ENCODE measurements at places on chromosomes 16 and 17. TPM values are rescaled to one million over a fixed set of nuclear protein-coding genes. Genes with fewer than 3 reads are reported as not detected.

DNA sequence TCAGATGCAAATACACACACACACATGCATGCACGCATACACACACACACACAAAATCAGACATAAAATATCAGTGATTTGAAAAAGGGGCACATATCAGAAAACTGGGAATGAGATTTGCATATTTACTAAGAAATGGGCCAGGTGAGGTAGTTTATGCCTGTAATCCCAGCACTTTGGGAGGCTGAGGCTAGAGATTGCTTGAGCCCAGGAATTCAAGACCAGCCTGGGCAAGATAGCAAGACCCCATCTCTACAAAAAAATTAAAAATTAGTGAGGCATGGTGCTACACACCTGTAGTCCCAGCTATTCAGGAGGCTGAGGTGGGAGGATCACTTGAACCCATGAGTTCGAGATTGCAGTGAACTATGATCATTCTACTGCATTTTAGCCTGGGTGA is 22.4 kb upstream of the PNPO start:
- H3K4me1 ChIP-seq: peaks cover 14% of the 10 kb centered on the region
- H3K4me3 ChIP-seq: no peak overlapping the region
- no peak overlapping the region for H3K27ac ChIP-seq
- H3K36me3 ChIP-seq: no peaks in the 10 kb centered on the region

Gene HS3ST4
- 3.4 TPM for total RNA-seq

Gene SLC6A2
- 0.15 TPM for total RNA-seq

Gene APOBR
- total RNA-seq: 2.9 TPM

- no peaks in the 10 kb centered on the region for H3K27me3 ChIP-seq
- no peak overlapping the region for H3K4me3 ChIP-seq
- H3K27ac ChIP-seq: no peak overlapping the region
- no peak for DNase-seq
- H3K4me1 ChIP-seq: no peaks in the 10 kb centered on the region
These were observed 3.8 kb upstream of the EXOSC6 start for GRCh38 chr16:70255574-70255973.

DNA sequence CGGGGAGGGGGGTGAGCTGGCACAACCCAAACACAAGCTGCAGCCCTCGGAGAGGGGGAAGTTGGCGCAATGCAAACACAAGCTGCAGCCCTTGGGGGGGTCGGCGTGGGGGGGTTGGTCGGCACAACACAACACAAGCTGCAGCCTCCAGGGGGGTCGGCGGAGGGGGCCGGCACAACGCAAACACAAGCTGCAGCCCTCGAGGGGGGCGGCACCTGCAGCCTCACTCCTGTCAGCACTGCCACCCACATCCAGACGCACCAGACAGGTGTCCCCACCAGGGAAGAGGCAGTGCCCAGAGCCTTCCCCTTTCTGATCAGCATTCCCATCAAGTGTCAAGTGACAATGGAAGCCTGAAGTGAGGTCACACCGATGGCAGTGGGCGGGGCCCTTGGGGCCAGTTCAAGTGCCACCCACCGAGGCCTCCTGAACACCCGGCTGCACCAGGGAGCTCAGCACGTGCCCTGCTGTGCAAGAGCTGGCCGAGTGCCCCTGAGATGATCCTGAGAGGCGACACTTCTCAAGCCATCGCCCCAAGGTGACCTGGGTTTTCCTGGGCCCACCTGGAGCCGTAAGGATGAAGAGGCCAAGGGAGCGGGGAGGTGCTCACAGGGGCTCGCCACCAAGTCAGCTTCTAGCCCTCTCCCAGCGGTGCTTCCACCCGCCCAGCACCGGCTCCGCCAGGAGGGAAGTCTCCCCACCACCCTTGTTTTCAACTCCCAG is 59.3 kb downstream of the KLHDC4 start:
- H3K27me3 ChIP-seq: no peaks in the 10 kb centered on the region
- H3K27ac ChIP-seq: no peak overlapping the region
- H3K4me3 ChIP-seq: no peak overlapping the region

- H3K27ac ChIP-seq: no peak overlapping the region
- H3K36me3 ChIP-seq: no peaks in the 10 kb centered on the region
- H3K4me3 ChIP-seq: no peak overlapping the region
- H3K27me3 ChIP-seq: no peaks in the 10 kb centered on the region
- H3K4me1 ChIP-seq: no peaks in the 10 kb centered on the region
These were observed 78.8 kb downstream of the CCDC182 start for GRCh38 chr17:57666201-57666870.

Gene PDK2
- 28.2 TPM for total RNA-seq

- H3K27me3 ChIP-seq: no peaks in the 10 kb centered on the region
- no peak for DNase-seq
- H3K4me3 ChIP-seq: no peak overlapping the region
- no peak overlapping the region for H3K27ac ChIP-seq
- H3K4me1 ChIP-seq: no peaks in the 10 kb centered on the region
- H3K36me3 ChIP-seq: peaks cover 6% of the 10 kb centered on the region
These were observed 5.9 kb upstream of the MYO15A start for GRCh38 chr17:18102640-18103039.

DNA sequence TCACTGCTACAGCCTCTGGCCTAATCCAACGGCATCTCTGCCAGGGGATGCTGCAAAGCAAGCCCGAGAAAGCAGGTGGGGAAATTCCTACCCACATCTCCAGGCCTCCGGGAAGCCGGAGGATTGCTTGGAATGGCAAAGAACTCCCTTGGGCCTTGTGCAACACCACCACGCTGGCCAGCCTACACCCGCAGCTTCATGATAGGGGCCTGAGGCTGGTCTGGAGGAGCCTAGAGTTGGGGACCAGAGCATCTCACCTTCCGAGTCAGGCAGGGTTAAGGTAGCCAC is 20.3 kb downstream of the GGA3 start:
- no peaks in the 10 kb centered on the region for H3K27me3 ChIP-seq
- no peaks in the 10 kb centered on the region for H3K4me1 ChIP-seq
- DNase-seq: no peak
- peak overlapping the region; percentile 32 for H3K27ac ChIP-seq
- H3K4me3 ChIP-seq: no peak overlapping the region

DNA sequence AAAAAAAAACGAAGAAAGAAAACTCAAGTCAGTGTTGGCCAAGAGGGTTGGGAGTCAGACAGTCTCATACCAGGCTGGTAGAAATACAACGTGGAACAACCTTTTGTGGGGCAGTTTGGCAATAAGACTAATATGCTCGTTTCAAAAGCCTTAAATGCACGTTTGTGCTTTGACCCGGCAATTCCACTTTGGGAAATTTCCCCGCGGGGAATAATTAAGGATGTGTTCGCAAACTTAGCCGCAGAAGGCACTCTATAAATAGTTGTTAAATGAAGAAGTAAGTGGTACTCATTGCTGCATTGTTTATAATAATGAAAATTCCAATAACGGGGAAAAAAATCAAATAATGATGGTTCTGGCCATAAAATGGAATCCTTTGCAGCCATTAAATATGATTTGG is 664.8 kb upstream of the EEF2KMT start:
- no peaks in the 10 kb centered on the region for H3K4me1 ChIP-seq
- H3K27ac ChIP-seq: no peak overlapping the region
- H3K36me3 ChIP-seq: no peaks in the 10 kb centered on the region

DNA sequence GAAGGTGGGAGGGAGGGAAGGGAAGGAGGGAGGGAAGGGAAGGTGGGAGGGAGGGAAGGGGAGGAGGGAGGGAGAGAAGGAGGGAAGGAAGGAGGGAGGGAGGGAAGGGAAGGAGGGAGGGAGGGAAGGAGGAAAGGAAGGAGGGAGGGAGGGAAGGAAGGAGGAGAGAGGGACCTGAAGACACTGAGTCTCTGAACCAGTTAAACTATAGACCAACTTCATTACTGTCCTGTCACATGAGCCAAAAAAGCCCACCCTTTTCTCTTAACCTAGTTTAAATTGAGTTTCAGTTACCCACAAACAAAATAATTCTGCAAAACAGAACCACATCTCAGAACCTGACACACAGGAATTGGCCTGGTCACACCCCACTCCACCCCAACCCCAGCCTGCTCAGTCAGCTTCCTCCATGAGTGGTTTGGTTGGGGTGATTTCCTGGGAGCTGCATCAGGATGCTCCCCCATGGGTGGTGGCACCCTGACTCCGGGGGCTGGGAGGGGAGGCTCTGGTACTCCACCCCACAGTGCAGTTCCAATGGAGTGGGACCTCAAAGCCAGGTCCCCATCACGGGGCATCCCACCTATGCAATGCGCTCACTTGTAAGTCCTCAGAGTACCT is 4.7 kb upstream of the PRR29 start:
- no peak overlapping the region for H3K4me3 ChIP-seq
- no peak overlapping the region for H3K27ac ChIP-seq
- H3K36me3 ChIP-seq: no peaks in the 10 kb centered on the region
- H3K27me3 ChIP-seq: no peaks in the 10 kb centered on the region
- peaks cover 9% of the 10 kb centered on the region for H3K4me1 ChIP-seq

GRCh38 chr16:57735755-57736418 is at the start of gene KATNB1:
Gene KATNB1 (plus strand): TSS chr16:57735770. CDS start chr16:57737244, 1,474 bp downstream.
- H3K4me3 ChIP-seq: peak within 1 kb of the TSS; percentile 67
- H3K27me3 ChIP-seq: no peaks in the 10 kb centered on the region
- H3K27ac ChIP-seq: peak within 1 kb of the TSS; percentile 87
- H3K4me1 ChIP-seq: peaks cover 5% of the 10 kb centered on the region

Gene HOXB9
- total RNA-seq: 0.44 TPM

DNA sequence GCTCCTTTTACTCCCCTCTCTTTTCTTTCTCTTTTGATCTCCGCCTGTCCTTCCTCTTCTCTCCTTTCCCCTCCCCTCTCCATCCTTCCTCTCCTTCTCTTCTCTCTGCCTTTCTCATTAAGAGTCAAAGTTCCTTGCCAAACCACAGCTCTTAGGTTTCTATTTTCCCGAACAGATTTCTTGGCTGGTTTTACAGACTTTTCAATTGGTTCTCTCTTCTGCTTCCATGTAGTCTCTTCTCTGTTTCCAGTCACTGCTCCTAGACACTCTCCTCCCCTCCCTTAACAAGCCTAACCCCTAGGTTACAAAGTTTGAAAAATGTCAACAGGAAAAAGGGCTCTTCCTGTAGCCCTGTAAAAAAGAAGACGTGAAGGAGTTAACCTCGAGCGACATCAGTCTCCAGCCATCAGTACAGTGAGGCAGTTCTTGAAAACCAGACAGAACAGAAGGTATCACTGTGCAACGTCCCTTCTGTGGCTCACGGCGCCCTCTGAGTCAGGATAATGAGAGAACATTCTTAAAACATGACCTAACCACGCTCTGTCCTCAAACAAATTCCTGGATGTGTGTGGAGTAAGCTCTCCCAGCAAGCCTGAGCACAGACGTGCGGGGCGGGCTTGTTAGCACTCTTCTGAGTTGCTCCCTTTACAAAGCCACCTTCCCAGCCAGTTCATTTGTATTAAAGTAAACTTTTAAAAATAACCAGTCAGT is 11.6 kb upstream of the MARCHF10 start:
- H3K27me3 ChIP-seq: no peaks in the 10 kb centered on the region
- peak overlapping the region; percentile 80 for H3K27ac ChIP-seq
- H3K4me1 ChIP-seq: no peaks in the 10 kb centered on the region

DNA sequence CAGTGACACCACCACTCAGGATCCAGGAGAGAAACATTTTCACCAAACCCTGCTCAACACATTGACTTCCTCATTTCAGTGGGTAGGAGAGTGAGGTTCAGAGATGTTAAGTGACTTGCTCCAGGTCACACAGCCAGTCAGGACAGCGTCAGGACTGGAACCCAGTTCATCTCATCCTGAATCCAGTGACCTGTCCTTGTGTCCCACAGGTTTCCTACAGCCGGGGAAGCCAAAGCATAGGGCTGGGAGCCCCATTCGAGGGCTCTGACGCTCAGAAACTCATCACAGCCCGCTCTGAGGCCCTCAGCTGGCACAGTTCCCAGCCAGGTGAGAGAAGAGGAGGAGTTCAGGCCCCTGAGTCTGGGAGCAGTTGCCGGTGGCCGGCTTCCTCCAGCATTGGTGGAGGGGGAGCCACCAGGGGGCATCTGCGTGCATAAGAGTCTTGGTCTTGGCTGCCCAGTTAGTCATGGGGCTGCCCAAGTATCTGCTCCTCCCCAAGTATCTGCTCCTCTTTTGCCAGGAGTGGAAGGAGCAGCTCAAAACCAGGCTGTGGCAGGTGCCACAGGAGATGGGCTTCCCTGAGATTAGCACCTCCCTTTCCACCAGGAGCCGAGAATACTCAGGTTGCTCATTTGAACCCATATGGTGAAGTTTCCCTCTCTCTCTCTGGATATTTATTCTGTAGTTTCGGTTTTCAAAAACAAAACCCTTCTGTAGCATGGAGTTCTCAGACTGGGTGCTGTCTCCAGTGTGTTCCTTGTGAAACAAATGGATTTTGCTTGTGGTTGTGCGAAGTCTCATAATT is 56.0 kb downstream of the TNFRSF13B start:
- no peaks in the 10 kb centered on the region for H3K36me3 ChIP-seq
- H3K27ac ChIP-seq: no peak overlapping the region
- no peak overlapping the region for H3K4me3 ChIP-seq
- no peaks in the 10 kb centered on the region for H3K27me3 ChIP-seq

- H3K36me3 ChIP-seq: peaks cover 2% of the 10 kb centered on the region
- H3K27ac ChIP-seq: peak within 1 kb of the TSS; percentile 96
- H3K4me3 ChIP-seq: peak within 1 kb of the TSS; percentile 80
- H3K4me1 ChIP-seq: peaks cover 11% of the 10 kb centered on the region
- peak; percentile 100 for DNase-seq
These were observed at the start of gene ATXN7L3 for GRCh38 chr17:44199553-44200477. Gene ATXN7L3 (minus strand): TSS chr17:44199884. CDS start chr17:44198070, 1,814 bp downstream.

GRCh38 chr17:77888242-77889134 is 70.0 kb upstream of the TNRC6C start:
- H3K4me3 ChIP-seq: peak overlapping the region; percentile 53
- H3K4me1 ChIP-seq: no peaks in the 10 kb centered on the region
- no peaks in the 10 kb centered on the region for H3K27me3 ChIP-seq
- peak overlapping the region; percentile 92 for H3K27ac ChIP-seq

GRCh38 chr16:84820305-84820684 is 510 bp downstream of the CRISPLD2 start:
- DNase-seq: no peak
- peak overlapping the region; percentile 76 for H3K27ac ChIP-seq
- H3K4me3 ChIP-seq: peak overlapping the region; percentile 74

DNA sequence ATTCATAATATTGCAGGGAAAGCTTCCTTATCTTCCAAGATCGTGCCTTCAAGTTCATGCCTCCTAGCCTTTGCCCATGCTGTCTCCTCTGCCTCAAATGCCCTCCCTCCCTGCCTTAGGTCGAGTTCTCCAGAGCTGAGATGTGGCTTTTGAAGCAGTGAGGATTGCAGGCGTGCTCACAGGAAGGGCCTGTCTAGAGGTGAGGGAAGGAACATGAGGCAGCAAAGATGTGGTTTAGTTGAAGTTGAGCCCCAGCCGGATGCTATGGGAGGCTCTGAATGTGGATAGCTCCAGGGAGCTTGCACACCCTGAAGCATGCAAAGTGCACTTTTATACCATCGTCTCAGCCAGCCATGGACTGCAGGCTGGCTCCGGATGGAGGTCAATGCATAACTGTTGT is 754.6 kb upstream of the EEF2KMT start:
- H3K36me3 ChIP-seq: no peaks in the 10 kb centered on the region
- no peaks in the 10 kb centered on the region for H3K27me3 ChIP-seq
- no peak overlapping the region for H3K4me3 ChIP-seq
- no peak for DNase-seq
- H3K27ac ChIP-seq: no peak overlapping the region

GRCh38 chr17:20230924-20231323 is 221.8 kb downstream of the SPECC1 start:
- no peak overlapping the region for H3K27ac ChIP-seq
- no peaks in the 10 kb centered on the region for H3K36me3 ChIP-seq
- no peak overlapping the region for H3K4me3 ChIP-seq
- no peaks in the 10 kb centered on the region for H3K4me1 ChIP-seq
- no peaks in the 10 kb centered on the region for H3K27me3 ChIP-seq

Gene KRTAP4-1
- total RNA-seq: not detected

GRCh38 chr16:87316923-87317749 is at the start of gene C16orf95:
Gene C16orf95 (minus strand): TSS chr16:87317392. CDS start chr16:87317242, 150 bp downstream.
- H3K27ac ChIP-seq: peak within 1 kb of the TSS; percentile 95
- peak within 1 kb of the TSS; percentile 93 for H3K4me3 ChIP-seq
- no peaks in the 10 kb centered on the region for H3K36me3 ChIP-seq
- peak; percentile 98 for DNase-seq
- no peaks in the 10 kb centered on the region for H3K4me1 ChIP-seq

Measured in breast epithelium (tissue), 4 donors.